GM12891 (cell line): ENCODE measurements at places on chromosomes 3 and 15.

DNA sequence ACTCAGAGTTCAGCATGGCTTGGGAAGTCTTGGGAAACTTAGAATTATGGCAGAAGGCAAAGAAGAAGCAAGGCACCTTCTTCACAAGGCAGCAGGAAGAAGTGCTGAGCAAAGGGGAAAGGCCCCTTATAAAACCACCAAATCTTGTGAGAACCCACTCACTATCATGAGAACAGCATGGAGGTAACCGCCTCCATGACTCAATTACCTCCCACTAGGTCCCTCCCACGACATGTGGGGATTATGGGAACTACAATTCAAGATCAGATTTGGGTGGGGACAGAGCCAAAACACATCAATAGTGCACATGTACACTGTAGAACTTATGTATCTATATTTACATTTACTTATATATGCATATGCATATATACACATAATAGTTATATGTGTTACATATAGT is 565.3 kb upstream of the NR2F2 start:
- no peak for DNase-seq

GRCh38 chr3:68363796-68364195 is 568.6 kb downstream of the TAFA4 start:
- no peak for DNase-seq

- DNase-seq, result peak; percentile 54
Measured at GRCh38 chr3:196837819-196838420, 29.8 kb upstream of the SENP5 start.

DNA sequence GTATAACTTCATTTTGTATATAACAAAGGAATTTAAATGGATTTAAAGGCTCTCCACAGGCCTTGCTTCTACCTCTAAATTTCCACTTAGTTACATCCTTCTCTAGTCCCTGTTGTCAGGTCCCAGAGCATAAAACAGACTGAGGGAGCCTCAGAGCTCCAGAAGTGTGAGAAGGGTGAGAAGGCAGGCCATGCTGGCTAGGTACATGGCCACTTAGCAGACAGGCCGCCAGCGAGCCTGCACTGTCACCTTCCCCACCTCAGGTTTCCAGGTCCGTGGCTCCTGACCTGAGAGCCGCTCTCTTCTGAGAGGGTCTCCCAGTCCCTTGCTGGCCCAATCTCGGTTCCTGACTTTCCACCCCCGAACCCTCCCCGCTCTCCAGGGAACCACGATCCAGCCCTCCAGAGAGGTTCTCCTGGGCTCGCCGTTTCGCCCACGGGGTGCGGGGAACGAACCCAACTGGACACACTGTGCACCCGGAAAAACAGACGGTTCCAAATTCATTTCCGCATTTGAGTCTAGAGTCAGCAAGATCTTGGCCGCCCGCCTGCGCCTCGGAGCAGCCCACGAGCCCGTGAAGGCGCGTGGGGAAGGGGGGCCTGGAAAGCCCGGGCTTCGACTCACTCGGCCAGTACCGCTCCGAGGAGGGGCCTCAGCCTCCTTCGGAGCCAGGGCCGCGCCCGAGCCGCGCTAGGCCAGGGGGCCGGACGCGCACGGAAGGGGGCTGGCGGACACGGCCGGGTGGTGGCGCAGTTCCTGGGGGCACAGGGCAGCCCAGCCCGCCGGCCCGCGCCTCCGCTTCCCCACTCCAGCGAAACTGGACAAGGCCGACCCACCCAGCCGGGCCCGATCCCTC is 16.7 kb upstream of the SOX2 start:
- DNase-seq, result no peak

DNA sequence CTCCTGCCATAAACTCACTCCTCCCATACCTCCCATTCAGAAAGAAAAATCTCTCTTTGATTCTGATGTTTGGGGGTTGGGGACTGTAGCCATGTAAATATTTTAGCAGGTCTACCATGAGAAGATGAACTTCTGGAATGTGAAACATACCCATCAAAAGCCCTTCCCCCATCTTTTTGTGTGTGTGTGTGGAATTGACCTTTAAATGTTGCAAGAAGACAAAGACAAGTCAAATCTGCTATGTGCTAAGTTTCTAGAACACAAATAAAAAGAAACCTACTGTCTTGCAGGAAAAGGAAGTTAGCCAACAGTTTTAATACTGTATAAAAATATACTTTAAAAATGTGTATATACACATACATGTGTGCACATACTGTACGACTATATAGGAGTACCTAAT is 29.7 kb upstream of the USP50 start:
- no peak for DNase-seq

DNA sequence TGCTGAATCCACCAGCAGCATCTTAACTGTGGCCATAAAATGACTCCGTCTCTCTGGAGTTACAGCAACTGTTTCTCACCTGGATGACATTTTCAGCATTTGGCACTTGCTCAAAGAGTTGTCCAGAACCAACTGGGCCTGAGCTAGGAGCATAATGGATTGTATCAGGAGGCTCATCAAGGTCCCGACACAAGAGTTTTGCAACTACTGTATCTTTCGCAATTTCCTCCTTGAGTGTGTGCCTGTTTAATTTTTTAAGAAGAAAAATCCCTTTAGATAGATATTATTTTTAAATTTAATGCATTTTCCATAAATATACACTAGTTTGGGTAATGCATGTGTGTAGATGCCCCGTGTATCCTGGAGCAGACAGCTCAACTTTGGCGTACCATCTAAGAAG is 44.3 kb upstream of the C3orf49 start:
- no peak for DNase-seq

DNA sequence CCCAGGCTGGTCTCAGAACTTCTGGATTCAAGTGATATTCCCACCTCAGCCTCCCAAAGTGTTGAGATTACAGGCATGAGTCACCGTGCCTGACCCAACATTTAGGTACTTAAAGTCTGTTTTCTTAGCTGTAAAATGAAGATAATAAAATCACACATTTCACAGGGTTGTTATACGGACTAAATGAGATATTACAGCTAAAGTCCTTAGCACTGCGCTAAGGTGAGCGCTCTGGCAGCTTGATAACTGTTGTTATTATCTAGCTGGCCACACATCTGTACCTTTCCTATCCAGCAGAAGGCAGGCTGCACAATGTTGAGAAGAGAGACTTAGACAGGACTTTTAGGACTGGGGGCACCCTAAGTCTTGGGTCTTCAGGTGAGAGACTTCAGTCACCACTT is 2.7 kb upstream of the LIPH start:
- DNase-seq, result no peak

- no peak for DNase-seq
Measured at GRCh38 chr15:96385195-96385594, 54.7 kb downstream of the NR2F2 start.

GRCh38 chr3:99505646-99506269 is 132.6 kb upstream of the COL8A1 start:
- DNase-seq, result peak; percentile 17

DNA sequence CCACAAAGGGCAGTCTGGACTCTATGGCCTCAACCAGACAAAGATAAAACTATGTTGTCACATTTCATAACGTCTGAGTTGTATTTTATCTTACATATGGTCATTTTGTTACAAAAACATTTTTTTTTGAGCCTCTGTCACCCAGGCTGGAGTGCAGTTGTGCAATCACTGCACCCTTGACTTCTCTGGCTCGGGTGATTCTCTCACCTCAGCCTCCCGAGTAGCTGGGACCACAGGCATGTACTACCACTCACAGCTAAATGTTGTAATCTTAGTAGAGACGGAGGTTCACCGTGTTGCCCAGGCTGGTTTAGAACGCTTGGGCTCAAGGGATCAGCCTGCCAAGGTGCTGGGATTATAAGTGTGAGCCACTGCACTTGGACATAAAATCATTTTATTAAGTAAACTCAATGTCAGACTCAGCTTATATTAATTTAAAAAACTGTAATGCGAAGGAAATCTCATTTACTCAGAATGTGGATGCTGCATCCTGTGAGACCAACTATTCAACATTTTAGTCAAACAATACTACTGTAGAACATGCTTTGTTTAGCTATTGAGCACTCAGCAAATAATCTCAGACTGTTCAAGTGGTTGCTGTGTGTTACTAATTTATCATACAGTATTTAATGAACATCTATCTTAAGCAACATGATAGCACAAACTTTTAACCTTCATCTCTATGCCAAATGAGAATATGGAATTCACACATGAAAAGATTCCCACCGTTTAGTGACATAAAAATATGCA is 209.2 kb downstream of the TBL1XR1 start:
- DNase-seq, result no peak

- DNase-seq, result no peak
Measured at GRCh38 chr3:58266577-58266976, 29.0 kb downstream of the ABHD6 start.

- DNase-seq, result no peak
Measured at GRCh38 chr3:48826451-48826850, 21.2 kb downstream of the PRKAR2A start.

GRCh38 chr3:122627301-122627700 is 49.9 kb downstream of the PARP15 start:
- no peak for DNase-seq

DNA sequence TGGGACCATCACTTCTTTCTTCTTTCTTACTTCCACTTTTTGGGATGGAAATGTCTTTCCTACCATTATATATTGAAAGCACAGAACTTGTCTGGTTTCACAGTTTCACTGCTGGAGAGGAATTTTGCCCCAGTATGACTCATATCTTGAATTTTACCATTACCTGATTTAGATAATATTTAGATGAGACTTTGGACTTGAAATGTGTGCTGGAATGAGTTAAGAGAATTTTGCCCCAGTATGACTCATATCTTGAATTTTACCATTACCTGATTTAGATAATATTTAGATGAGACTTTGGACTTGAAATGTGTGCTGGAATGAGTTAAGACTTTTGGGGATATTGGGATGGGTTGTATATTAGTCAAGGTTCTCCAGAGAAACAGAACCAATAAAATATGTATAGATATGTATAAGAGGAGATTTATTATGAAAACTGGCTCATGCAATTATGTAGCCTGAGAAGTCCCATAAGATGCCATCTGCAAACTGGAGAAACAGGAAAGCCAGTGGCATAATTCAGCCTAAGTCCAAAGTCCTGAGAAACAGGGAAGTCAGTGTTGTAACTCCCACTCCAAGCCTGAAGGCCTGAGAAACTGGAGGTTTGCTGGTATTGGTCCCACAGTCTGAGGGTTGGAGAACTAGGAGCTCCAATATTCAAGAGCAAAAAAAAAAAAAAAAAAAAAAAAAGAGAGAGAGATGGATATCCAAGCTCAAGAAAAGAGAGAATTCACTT is 1029.2 kb downstream of the EPHA3 start:
- DNase-seq, result no peak

GRCh38 chr3:150077581-150078247 is 107.0 kb upstream of the PFN2 start:
- DNase-seq, result no peak

- no peak for DNase-seq
Measured at GRCh38 chr15:65263313-65263712, 23.4 kb downstream of the PARP16 start.

- no peak for DNase-seq
Measured at GRCh38 chr3:123392871-123393620, 55.8 kb downstream of the ADCY5 start.

GRCh38 chr3:14503033-14503705 is 37.0 kb downstream of the GRIP2 start:
- DNase-seq, result no peak

GRCh38 chr3:188842639-188843038 is 329.1 kb upstream of the TPRG1 start:
- no peak for DNase-seq

GRCh38 chr3:117814975-117815374 is 1105.4 kb downstream of the TUSC7 start:
- DNase-seq, result no peak

DNA sequence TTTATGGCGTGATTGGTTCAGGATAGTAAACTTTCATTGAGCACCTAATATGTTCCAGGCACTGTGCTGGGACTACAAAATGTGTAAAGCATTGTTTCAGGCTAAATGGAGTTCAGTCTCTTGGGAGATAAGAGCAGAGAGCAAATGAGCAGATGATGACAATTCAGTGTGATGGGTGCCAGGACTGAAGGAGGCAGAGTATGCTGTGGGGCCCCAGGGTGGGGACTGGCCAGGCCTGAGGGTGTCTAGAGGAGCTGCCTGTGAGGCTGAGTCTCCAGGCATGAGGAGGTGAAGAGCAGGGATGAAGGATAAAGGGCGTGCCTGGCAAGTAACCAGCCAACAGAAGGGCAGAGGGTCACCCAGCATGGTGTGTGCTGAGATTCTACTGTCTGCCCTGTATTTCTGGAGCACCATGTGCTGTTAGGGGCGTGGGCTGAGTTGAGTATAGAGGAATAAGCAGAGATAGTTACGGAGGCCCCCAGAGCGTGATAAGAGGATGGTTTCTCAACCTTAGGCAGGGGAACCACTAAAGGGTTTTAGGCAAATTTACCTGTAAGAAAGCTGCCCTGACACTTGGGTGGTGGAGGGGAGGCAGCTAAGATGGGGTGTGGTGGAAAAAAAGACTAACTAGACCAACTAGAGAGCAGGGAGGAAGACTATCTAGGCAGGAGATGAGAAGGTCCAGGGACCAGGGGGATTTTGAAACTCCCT is 38.5 kb downstream of the EPHB1 start:
- DNase-seq, result no peak

DNA sequence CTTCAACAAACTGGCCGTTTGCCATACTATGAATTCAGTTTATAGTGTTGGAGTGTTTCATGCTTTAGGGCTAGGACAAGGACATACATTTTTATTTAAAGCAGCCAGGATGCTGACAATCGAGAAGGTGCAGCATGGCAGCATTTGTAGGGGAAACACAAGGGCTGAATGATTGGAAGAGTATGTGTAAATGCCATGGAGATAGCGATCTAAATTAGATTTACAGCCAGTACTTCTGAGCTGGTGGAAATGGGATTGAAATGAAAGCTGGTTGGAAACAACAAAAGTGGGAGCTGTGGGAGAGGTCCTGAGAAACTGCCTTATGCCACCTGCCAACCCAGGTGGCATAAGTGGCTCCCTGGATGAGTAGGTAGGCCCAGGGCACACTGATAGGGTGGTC is 209.9 kb upstream of the MRPL3 start:
- no peak for DNase-seq

GRCh38 chr3:127114337-127115070 is 78.4 kb upstream of the PRR23E start:
- no peak for DNase-seq

DNA sequence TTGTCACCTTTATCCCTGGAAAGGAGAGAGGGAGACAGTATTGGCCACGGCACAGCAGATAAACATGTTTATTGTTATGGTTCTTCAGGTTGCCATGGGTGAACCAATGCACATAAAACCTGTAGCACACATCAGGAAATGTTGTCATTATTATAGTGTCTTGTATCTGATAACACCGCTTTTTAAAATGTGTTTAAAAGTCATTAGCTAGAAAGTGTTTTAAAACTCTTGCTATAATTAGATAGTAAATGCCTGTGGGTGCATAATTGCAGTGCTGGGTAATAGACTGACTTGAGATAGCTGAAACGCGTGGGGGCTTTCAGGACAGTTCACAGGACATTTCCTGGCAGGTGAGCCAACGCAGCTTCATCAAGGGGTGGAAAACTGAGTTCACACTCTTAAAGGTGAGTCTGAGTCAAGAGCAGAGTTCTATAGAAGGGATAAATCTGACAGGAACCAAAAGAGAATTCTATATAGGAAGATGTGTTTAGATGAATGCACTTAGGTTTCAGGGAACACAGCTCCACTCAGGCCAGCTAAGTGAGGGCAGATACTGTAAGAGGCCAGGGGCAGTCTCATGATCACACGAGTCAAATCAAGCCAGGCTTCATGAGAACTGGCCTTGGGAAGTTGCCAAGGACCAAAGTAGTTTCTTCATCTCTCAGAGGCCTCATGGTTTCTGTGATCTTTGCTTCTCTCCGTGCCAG is 35.6 kb upstream of the PPP4R2 start:
- no peak for DNase-seq

GRCh38 chr15:43276563-43277200 is 10.0 kb upstream of the TGM5 start:
- no peak for DNase-seq
